ENCODE measurements at places on chromosomes 1 and 21. TPM values are rescaled to one million over a fixed set of nuclear protein-coding genes. Genes with fewer than 3 reads are reported as not detected.

Gene PTGS2
- total RNA-seq, result 0.53 TPM

Gene GPR61
- not detected for total RNA-seq

Gene FCRLB
- total RNA-seq, result not detected

Gene RUNX3
- 0.21 TPM for total RNA-seq

Gene S100A3
- total RNA-seq, result not detected

Gene CD5L
- total RNA-seq, result not detected

GRCh38 chr21:26973226-26973625 lies 6.3 kb upstream of the ADAMTS5 start:
- DNase-seq, result no peak

DNA sequence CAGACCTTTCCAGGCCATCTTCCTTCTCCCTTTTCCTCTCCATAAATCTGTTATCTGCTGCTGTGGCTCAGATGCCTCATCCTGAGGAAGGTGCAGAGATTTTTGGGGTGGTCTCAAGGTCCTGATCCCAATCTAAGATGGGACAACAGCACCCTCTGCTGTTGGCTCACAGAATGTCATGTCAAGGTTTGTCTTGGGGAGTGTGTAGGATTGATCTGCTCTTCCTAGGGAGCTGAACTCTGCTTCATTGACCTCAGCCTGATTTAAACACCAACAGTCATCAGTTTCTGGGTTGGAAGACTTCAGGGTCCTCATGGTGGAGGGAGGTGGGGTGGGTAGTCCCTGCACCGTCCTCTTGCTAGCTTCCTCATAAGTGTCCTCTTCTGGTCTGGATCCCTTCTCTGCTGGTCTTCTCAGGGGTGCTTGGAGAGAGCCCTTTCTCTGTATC lies 62.8 kb upstream of the LAX1 start:
- no peak for DNase-seq

DNA sequence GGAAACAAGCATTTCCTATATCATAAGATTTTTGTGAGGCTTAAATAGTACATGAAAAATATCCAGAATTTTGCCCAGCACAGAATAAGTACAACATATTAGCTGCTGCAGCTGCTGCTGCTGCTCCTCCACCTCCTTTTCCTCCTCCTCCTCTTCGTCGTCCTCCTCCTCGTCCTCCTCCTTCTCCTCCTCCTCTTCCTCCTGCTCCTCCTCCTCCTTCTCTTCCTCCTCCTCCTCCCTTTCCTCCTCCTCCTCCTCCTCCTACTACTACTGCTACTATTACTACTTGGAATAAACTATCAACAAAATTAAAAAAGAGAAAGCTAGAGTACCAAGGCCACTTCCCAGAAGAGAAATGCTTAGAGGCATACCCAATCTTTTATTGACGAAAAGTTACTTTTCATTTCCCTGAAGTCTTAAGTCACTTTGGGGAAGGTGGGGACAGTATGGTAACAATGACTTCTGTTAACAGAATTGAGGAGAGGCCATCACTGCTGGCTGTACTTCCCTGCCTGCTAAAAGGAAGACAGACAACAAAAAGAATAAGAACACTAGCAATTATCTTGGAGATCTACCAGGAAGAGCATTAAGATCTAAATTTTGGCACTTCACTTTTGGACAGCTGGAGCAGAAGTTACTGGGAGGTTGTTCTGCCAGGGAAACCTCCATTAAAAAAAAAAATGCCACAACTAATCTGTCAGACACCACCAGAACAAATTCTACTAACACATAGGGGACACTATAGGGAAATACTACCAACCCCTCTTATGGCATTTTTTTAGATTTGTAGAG lies 7.1 kb downstream of the DENND1B start:
- DNase-seq, result no peak

Measured in ascending aorta (tissue), 2 donors.